ENCODE measurements at places on chromosomes 13 and 19.

DNA sequence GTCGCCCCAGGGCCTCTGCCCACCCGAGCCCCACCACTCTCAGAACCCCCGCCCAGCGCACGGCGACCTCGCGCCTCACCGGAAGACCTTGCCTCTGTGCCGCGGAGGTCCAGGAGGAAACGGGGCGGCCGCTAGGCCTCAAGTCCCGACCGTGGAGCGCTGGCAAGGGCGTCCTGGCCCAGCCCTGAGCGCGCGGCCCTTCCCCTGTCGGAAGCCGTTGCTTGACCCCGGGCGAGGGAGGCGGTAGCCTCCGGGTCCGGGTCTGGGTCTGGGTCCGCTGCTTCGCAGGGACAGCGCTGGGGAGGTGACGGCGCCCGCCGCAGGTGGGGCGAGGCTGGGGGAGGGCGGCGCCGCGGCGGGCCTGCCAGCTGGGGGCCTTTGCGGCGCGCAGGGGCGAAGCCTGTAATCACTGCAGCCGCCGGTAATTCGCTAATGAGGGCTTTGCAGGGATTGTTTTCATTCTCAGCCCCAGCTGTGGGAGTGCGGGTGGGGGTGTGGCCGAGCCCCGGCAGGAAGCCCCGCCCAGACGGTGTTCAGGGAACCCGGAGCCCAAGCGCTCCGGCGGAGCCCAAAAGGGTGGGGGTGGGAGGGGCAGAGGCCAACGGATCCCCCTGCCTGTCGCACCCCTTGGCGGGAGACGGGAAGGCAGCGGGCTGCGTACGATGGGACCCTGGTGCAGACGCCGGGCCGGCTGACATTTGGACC is 8.6 kb downstream of the C19orf25 start:
- DNase-seq, result no peak

- peak; percentile 77 for DNase-seq
Observed at GRCh38 chr19:34667349-34668076, 9.4 kb downstream of the SCGB2B2 start.

DNA sequence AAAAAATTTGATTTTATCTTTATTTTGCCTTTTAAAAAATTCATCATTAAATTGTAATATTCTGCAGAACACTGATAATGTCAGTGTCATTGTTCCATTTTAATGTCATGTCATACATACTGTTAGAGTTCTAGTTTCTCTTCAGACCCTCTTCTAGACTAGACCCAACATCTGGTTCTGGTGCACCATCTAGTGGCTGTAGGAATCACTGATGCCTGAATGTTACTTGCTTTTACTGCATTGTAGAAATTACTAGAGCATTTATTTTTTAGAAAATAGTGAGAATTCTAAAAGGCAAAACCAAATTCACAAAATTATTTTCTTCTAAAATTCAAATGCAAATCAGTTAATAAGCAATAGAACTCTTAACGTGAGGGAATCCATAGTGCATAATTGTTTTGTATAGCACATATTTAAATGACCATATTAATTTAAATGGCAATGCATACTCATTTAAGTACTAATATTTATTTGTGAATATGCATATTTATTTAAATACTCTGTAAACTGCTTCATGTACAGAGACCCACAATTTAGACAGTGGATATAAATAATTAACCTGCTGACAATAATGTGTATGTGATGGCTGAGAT is 425.7 kb downstream of the KLF12 start:
- peak; percentile 61 for DNase-seq

DNA sequence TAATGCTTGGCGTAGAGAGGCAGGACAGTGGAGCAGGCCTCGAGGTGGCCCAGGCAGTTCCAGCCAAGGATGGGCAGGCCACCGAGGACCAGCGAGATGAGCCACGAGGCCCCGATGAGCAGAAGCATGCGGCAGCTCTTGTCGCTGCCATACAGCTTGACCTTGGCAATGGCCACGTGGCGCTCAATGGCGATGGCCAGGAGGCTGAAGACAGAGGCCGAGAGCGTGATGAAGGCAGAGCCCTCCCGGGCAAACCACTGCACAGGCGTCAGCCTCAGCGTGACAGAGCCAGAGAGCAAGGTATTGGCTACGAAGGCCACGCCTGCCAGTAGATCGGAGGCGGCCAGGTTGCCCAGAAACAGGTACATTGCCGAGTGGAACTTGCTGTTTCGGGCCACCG is 6.8 kb downstream of the S1PR2 start:
- no peak for DNase-seq

- no peak for DNase-seq
Observed at GRCh38 chr13:103273825-103274224, 207.6 kb upstream of the SLC10A2 start.

- no peak for DNase-seq
Observed at GRCh38 chr13:21742096-21742495, 71.2 kb downstream of the FGF9 start.

GRCh38 chr19:44685877-44686276 is 13.1 kb upstream of the CEACAM16 start:
- DNase-seq, result no peak

GRCh38 chr13:48508011-48508410 is 24.9 kb downstream of the RCBTB2 start:
- DNase-seq, result no peak

DNA sequence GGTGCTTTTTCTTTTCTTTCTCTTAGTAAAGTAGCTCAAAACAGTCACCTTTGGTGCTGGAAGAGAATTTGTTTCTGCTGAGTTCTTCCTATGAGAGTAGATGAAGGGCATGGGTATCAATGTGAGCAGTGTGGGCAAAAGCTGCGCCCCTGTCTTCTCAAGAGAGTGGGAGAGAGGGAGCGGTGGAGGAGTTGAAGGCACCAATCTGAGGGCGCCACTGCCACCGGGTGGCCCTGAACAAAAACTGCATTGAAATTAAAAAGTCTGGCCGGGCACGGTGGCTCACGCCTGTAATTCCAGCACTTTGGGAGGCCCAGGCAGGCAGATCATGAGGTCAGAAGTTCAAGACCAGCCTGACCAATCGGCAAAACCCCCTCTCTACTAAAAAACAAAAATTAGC is 28.7 kb upstream of the EPHX3 start:
- no peak for DNase-seq

GRCh38 chr19:49889687-49890348 is 6.9 kb downstream of the IL4I1 start:
- DNase-seq, result no peak

GRCh38 chr19:11293433-11294389 is 2.2 kb upstream of the TSPAN16 start:
- peak; percentile 93 for DNase-seq

DNA sequence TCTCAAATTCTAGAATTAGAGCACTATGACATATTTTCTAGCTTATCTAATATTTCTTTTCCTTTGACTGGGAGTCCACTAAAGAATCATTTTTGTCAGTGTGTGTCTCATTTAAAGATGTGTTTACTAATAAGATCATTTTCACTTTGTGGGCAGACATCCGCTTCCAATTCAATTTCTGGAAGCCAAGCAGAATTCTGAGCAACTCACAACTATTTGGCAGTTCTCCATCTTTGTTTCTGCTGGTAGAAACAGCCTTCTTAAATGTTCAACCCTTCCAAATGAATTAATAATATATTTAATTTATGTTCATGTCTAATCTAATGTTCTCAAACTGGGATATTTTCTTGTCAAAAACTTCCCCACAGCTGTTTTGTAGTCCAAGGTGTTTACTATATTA is 411.8 kb downstream of the KCTD12 start:
- no peak for DNase-seq

DNA sequence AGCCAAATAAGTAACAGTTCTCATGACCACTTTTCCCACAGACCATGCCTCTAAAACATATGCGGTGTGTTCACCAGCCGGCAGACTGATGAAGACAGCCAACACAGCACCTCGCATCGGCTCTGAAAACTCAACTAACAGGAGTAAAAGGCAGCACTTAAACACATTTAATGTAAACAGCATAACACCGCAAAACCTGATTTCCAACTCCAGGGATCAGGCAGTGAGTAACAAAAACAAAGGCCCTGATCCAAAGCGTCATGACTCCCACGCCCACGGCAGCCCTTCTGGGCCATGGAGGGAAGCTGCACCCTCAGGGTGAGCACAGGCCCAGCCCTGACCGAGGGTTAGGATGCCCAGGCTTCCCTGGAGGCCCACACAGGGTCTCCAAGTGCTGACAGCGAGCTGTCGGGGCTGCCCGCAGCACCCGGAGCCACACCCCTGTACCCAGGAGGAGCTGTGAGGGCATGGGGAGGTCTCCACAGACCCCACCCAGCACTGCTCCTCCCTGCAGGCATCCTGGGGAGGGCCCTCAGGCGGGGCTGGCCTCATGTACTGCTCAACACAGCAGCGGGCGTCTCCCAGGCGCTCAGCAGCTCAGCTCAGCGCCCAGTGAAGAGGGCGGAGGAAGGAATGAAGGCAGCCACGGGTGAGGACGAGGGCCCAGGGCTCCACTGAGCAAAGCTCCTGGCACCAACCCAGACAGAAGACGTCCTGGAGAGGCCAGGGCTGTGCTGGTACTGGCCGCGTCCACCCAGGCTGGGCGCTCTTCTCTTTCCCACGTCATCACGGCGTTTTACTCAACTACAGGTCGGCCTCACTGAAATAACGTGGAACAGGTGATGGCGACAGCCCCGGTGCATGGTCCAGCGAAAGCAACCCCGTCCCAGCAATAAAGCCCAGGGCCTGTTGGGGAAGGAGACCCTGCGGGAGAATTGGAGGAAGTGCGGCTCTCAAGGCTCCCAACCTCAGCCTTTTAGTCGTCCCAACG is 53.7 kb downstream of the RASA3 start:
- DNase-seq, result no peak

DNA sequence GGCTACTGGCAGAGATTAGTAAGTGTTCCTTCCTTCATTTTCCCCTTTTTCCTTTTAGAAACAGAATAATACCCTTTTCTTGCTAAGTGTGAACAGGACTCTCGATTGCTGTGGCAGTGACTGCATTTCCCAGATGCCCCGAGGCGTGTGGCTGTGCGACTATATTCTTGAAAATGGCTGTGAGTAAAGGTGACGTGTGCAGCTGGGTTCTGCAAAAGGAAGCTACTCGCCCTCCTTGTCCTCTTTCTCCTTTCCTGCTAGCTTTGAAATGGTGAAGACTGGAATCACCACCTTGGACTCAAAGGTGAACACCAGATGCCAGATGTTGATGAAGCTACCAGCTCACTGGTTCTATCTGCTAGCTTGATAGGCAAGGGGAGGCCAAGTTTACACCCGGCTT is 121.4 kb downstream of the MIPEP start:
- no peak for DNase-seq

- no peak for DNase-seq
Observed at GRCh38 chr19:2478756-2479555, 3.0 kb downstream of the GADD45B start.

GRCh38 chr19:19064811-19065745 is 1.3 kb downstream of the SLC25A42 start:
- peak; percentile 18 for DNase-seq

DNA sequence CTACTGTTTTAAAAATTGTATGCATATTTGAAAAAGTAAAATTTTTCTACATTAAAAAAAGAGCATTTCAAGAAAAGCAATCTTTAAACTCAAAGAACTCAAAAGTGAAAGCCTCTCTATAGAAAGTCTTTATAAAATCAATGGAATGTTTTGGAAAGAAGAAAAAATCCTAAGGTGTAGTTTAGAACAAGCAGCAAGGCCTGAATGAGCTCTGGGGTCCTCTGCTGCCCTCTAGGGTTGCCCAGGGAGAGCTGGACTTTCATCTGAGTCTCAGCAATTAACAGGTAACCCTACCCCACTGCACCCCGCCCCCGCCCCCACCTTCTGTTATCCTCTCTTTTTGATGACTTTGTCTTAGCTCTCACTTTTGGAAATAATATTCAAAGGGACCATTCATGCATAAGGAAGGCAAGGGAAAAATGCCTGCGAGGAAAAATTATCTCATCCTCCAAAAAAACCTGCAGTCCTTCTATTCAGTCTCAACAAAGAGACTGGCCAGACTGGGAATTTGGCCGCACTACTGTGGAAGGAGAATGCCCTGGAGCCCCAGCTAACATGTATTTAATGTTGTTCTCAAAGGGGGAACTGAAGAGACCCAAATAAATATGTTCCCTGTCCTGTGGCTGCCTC is 24.1 kb downstream of the SLC25A30 start:
- DNase-seq, result peak; percentile 36

DNA sequence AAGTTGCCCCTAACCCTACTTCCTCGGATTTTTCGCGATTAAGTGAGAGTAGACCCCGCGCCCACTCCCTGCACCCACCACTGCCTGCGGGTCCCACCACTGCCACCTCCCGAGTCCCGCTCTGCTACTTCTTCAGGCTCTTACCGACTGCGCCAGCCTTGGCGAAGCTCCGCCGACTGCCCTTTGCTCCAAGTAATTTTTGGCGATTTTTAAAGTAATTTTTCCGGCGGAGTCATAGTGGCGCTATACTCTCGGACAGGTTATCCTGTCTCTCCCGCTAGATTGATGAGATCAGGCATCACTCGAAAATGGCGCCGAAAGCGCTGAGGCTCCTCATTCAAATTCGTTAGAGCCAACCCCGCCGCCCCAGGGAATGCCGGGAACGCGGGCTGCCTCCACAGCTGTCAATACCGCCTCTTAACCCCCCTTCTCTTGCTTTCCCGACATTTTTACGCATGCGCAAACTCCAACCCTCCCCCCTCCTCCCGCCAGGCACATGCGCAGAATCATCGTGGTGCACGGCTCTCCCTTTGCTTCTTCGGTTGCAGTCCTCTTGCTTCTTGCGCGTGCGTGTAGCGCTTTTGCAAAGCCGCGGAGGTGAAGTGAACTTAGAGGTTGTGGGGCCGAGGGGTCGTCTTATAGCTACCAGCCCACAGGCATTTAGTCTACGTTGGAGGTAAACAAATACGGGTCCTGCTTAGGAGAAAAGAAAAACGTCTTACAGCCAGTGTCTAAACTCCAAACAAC is 66.6 kb downstream of the KCNRG start:
- DNase-seq, result peak; percentile 96

- peak; percentile 41 for DNase-seq
Observed at GRCh38 chr13:30690282-30691188, 44.8 kb upstream of the ALOX5AP start.

GRCh38 chr13:40207001-40207478 is 459.4 kb downstream of the FOXO1 start:
- no peak for DNase-seq

DNA sequence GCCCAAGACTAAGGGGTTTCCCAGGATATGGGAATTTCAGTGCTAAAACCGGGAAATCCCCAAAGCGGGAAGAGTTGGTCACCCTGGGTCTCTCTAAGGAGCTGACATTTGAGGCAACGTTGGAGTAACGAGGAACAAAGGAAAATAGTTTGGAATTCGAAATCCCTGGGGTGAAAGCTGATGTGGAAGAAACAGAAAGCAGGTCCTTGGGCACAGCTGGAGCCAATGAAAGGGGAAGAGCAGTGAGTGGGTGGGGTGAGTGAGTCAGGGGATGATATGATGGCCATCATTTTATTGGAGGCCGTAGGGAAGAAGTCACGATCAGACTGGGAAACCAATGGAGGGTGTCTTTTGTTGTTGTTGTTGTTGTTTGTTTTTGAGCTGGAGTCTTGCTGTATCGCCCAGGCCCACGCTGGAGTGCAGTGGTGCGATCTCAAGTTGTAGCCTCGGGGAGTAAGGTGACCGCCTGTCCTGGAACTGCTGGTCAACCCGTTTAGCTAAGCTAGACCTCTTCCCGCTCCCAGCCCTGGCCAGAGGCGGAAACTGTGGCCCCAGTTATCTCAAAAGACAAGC is 3.4 kb upstream of the RFX2 start:
- no peak for DNase-seq

- DNase-seq, result no peak
Observed at GRCh38 chr19:48329167-48329891, 4.0 kb downstream of the EMP3 start.

GRCh38 chr19:46386996-46387712 is 26.2 kb downstream of the CCDC8 start:
- DNase-seq, result no peak

All from DMS79 treated with DMSO at 0.1 percent for 48 hours (cell line).